HAP-1 (cell line): ENCODE measurements at places on chromosomes 5 and 9.

- no peak for DNase-seq
Observed at GRCh38 chr5:173961418-173961817, 27.6 kb upstream of the C5orf47 start.

DNA sequence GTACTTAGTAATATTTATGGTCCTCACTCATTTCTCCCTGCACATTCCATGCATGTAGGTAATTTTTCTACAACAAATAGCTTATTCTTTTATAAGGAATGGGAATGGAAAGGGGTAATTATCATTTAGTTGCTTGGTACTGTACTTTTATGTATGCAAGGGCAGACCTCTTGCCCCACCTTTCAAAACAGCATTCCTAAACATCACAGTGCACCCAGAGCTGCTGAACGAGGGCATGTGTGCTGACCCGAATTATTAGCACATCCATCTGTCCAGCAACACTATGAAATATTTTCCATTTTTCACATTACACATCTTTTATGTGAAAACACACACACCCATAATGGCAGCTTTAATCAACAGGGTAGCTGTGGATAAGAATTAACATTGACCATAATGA is 228.6 kb upstream of the ARRDC3 start:
- DNase-seq: no peak

GRCh38 chr9:83061036-83061435 is 1.9 kb downstream of the RASEF start:
- DNase-seq: no peak

DNA sequence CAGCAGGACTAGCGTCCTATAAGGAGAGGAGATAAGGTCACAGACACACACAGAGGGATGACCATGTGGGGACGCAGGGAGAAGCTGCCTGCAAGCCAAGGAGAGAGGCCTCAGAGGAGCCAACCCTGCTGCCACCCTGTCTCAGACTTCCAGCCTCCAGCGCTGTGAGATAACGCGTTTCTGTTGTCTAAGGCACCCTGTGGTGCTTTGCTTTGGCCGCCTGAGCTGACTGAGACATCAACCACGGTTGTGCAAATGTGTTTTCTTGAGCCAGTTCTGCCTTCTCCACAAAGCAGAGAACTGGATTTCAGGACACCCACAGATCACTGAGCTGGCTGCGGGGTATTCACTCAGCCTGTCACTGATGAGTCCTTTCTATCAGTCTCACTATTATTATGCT is 149.1 kb downstream of the NXNL2 start:
- no peak for DNase-seq

GRCh38 chr5:133729800-133730199 is 117.5 kb upstream of the FSTL4 start:
- DNase-seq: no peak

DNA sequence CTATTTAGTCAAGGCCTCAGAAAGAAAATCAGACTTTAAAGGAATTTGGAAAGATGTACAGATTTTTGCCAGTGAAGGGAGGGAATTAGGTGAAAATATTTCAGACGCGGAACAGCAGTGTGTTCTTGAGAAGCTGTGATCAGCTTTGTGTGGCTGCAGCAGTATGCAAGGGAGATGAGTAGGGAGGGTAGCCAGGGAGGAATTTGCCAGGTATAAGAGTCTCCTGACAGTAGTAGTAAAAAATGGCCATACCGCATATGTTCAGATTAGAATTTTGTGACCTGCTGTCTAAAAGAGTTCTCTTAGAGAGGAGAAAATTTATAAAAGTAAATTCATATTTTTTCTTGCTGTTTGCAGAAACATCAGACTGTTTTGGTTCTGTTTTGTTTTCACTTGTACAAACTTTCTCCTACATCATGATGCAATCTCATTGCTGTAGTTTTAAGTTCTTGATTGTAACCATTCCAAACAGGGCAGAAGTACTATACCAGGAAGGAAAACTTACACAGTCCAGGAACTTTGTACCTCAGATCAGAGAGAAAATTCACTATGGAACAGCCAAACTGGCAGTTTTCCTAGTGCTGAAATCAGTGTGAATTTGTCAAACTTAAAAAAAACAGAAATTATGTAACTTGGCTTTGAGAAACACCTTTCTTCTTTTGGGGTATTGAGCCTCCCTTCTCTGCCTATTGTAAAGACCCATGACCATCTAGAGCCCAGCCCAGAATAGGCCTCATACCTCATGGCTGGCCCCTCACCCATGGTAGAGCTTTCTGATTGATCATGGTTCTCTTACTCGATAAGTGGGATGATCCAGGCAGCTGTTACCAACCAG is 78.4 kb upstream of the NR3C1 start:
- no peak for DNase-seq

DNA sequence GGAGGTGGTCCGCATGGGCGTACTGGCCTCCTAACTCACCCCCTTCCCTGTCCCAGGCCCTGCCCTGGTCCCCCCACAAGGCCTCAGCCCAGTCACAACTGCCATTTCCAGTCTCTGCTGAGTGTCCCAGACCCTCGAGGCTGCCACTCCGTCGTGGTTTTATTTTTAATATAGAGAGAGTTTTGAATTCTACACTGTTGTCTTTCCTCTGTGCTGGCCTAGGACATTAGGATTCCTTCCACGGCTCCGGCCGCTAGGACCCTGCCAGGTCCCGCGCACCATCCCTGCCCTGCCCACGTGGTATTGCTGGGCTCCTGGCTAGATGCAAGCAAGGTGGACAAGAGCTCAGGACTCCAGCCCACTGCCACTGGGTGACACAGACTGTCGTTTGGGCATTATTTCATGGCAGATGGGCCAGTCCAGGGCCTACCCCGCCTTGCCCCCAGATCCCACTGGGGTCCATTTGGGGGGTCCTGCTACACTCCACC is 53.3 kb downstream of the SAR1B start:
- no peak for DNase-seq

- DNase-seq: no peak
Observed at GRCh38 chr5:177966009-177966838, 29.8 kb downstream of the PROP1 start.

GRCh38 chr9:90009447-90009846 is 404.6 kb downstream of the GADD45G start:
- DNase-seq: no peak

GRCh38 chr5:88659529-88660263 is 223.3 kb downstream of the MEF2C start:
- DNase-seq: no peak

DNA sequence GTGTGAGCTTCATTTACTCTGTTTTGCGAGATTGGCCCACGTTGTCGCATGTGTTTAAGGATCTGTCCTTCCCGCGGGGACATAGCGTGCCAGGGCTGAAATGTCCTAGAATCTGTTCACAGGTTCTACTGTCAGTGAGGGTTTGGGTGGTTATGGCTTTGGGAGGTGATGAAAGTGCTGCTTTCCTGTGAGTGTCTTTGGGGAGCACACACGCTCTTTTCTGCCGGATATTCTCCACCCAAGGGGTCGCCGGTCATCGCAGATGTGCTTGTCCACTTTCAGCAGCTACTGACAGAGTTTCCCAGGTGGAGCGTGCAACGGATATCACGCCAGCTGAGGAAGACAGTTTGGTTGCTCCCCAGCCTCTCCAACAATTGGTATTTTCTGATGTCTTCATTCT is 32.1 kb downstream of the PROP1 start:
- DNase-seq: no peak

DNA sequence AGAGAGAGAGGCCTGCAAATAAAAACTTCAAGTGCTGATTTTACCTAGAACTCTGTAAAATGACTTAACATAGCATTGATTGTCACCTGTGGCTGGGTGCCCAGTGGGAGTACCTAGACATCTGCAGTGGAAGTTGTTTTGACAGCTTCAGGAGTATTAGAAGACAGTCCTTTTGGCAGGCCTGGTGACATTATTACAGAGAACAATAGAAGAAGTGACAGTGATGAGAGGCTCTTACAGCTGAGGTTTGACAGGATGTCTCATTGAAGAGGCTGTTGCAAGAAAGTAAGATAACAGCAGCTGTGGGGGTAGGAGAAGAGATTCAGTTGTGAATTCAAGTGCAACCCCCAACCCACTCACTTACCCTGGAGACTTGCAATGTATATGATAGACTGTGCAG is 27.9 kb upstream of the MUSK start:
- DNase-seq: no peak

DNA sequence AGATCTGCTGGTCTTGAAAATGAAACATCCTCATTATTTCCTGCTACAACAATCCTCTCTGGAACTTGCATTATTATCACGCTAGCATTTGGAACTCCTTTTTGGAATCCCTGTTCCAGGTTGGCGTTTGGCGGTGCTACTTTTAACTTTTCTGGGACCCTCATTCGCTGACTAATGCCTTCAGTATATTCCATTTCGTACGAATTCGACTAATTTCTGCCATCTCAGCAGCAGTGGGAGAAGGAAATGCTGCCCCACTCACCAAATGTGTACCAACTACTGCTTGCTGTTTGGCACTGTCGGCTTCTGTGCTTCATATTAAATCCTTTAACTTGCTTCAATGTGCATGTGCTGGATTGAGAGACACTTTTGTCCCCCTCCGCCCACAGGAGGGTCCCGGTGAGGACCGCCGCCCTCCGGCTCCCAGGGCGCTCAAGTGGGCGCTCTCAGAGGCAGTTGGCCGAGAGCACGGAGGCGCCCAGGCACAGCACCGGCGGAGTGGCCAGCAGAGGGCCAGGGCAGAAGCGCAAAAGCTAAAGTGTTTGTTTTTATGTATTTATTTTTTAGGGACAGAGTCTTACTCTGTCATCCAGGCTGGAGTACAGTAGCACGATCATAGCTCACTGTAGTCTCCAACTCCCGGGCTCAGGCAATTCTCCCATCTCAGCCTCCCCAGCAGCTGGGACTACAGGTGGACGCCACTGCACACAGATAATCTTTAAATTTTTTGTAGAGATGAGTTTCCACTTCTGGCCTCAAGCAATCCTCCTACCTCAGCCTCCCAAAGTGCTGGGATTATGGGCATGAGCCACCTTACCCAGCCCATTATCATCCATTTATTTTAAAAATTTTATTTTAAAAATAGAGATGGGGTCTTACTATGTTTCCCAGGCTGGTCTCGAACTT is 11.9 kb downstream of the PDE6A start:
- no peak for DNase-seq

DNA sequence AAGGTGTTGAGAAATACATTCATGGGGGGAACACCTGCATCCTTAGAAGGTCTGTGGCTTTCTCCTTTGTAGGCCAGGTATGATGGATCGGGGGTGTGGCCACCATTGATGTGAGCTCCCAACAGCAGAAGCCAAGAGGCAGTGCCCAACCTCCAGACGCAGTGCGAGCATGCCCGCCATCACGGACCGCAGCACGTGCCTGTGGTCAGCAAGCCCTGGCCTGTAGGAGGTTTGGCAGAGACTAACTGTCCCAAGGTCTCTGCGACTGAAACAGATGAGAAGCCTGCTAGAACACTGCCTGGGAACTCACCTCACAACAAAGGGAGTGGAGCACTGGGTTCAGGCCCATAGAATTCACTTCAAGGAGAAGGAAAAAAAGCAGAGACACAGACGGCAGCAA is 31.9 kb upstream of the ZNF354A start:
- no peak for DNase-seq

DNA sequence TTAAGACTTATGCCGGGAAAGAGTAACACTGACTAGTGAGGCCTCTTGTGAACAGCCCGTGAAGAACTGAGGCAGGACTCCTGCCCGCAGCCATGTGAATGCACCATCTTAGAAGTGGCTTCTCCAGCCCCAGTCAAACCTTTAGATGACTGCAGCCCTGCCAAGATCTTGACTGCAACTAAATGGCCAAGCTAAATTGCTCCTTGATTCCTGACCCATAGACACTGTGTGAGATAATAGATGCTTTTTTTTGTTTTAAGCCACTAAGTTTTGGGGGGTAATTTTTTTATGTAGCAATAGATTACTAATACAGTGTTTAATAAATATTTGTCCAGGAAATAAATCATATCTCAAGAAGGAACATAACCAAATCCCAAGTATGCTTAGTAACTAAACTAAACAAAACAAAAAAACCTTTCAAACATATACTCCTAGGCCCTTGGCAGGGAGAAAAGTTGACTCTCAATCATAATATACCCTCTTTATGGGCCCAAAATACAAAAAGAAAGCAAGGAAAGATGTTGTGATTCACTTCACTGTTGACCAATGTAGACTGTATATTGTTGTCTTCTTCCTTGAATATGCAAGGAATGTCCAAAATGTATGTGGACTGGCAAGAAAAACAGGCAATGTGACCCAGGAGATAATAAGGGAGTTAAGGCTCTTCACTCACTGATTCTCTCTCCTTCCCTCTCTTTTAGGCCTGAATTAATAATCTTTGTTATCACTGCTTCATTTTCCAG is 79.7 kb upstream of the ZNF366 start:
- DNase-seq: no peak

DNA sequence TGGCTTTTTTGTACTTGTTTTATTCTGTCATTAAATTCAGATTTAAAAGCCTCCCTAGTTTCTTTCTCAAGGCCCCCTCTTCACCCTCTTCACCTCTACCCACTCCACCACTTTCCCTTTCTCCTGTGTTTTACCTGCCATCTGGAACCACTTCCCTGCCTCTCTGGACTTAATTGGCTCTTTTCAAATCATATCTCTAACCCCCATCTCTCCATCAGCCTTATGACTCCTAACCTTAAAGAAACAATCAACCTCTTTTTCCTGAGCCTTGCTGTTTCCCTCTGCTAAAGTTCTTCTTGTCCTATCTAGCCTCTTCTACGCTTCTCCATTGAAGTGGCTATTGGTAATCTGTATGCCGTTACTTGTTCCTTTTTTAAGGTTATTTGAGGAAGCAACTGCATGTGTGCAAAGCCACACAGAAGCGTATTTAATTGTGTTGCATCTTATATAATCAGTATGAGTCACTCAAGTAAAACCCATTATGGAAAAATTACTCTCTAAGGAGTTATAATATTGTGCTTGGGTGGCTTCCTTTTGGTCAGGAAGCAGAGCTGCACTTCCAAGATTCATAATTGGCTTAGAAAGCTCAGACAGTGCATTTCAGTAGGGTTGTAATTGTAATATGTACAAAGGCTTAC is 653.6 kb upstream of the ITGA1 start:
- DNase-seq: no peak

- DNase-seq: no peak
Observed at GRCh38 chr5:58457050-58457449, 2.8 kb downstream of the PLK2 start.

DNA sequence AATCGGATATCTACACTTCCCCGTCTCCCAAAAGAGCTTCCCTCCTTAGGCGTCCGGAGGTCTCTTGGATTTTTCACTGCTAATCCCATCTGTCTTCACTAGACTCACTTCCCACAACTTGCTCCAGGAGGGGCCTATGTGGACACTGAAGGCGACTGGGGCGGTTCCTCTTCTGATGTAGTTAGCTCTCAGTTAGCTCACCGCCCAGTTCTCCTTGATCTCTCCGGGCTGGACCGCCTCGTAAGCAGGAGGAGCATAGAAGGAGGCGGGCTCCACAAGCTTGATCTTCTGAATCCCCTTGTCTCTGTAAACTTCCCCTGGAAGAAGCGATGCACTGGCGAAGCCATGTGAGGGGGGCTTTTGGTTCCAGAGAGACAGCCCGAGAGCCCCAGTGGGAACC is 112.0 kb upstream of the SELENOP start:
- no peak for DNase-seq

- DNase-seq: no peak
Observed at GRCh38 chr5:1747079-1747802, 52.4 kb downstream of the MRPL36 start.
